ENCODE measurements at places on chromosomes 2 and 18.

- DNase-seq = no peak
Observed at GRCh38 chr18:3213300-3214059, 6.3 kb downstream of the MYOM1 start.

GRCh38 chr2:55901322-55901721 is 22.3 kb downstream of the EFEMP1 start:
- no peak for DNase-seq

DNA sequence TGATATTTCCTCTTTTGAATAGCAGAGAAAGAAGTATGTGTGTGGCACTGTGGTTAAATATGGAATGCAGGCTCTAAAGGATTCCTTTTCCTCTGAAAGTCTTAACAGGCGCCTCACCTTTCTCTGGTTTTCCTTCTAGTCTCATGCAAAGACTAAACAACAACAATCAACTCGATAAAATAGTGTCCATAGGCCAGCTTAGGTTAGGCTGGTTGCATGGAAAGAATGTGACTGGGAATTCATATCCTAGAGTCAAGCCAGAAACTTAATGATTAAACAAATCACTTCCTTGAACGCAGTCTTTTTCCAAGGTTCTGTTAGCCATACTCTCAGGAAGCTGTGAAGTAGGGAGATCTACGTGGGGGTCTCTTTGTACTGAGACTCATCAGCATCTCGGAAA is 800.8 kb upstream of the ID2 start:
- no peak for DNase-seq

DNA sequence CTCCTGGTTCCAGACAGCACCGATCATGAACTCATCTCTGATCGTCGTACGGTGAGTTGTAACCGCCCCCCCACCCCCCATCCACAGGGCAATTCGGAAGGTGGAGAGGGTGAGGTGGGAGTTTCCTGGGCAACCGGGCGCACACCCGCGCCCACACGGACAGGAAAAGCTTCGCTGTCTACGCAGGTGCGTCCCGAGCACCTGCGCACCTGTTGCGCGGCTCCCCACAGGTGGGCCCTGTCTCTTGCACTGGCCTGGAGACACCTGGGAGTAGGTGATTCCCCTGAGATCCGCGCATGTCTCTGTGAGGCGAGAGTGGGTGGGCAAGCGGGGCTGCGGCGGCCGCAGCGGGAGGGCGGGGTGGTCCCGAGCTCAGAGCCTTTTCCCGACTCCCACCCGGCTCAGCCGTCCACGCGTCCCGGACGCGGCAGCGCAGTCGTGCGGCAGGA is 459 bp upstream of the ATP6V1C2 start:
- no peak for DNase-seq

DNA sequence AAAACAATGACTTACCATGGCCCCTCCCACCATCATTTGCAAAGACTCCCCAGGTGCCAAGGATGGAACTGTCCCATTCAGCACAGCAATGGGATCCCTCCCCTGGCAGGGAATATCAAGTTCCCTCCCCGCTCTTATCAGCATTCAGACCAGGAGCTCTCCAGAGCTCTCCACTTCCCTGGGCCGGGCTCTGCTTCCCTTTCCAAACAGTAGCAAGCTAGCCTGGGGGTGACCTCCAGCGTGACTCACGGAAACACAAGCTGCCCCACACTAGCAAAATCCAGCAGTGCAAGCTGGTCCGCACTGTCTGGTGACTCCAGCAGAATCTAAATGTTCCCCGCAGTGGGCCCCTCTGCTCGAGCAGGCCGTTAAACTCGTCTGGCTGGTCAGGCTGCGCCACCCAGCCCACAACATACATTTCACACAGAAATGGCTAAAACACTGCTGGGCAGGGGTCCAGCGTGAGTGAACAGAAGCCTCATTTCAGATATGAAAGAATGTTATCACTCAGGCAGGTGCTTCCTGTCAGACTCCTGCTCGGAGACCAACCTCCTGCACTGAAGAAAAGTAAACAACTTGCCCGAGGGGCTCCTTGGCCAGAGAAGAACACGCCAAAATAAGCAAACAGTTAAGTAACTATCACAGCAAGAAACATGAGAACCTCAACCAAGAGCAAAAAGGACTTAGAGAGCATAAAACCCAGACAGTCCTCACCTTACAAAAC is 33.9 kb downstream of the STAT1 start:
- DNase-seq = no peak

DNA sequence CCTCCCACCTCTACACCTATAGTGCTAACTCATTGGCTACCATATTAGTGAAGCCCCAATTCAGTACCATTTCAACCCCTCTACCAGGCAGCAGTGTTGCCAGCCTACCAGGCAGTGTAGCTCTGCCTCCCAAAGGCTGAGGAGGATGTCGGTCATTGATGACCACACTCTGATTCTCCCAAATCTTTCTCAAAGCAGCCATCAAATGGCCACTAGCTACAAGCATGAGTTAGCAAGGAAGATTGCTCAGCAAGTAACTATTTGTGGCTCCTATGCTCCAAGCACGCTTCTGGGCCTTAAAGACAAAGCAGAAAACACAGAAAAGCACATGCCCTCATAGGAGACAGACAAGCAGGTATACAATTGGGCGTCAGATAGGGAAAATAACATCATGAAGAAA is 42.7 kb upstream of the AFF3 start:
- no peak for DNase-seq

GRCh38 chr2:130892793-130893785 is 56.4 kb downstream of the ARHGEF4 start:
- no peak for DNase-seq

- no peak for DNase-seq
Observed at GRCh38 chr2:138365581-138365980, 136.0 kb upstream of the SPOPL start.

- no peak for DNase-seq
Observed at GRCh38 chr2:55916473-55917049, 7.0 kb downstream of the EFEMP1 start.

DNA sequence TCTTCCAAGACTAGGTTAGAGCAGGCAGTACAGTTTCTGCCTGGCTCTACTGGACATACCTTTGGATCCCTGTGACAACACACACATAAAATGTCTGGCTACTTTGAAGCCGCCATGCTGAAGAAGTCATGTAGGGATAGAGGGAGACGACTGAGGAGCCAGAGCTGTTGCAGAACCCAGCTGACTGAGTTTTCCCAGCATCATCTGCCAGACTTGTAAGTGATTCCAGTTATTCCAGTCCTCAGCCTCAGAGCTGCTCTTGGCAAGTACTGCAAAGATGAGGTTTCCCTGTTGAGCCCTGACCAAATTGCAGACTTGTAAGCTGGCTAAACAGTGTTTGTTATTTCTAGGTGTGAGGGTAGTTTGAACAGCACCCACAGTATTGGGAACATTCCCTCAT is 31.5 kb upstream of the TSPYL6 start:
- DNase-seq = no peak

DNA sequence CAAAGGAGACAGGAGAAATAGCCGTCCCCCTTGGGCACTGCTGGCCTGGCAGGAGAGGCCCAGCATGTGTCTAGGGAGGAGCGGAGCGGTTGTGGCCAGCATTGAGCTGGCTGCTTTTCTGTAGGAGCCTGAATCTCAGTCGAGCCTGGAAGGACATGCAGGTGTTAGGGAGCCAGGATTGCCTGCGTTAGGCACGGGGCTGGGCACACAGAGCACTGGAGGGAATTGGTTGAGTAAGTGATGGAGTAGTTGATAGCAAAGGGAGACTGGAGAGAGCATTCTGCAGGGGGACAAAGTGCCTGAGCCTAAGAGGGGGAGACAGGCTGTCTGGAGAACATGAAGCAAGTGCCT is 22.8 kb downstream of the ASAP2 start:
- no peak for DNase-seq

DNA sequence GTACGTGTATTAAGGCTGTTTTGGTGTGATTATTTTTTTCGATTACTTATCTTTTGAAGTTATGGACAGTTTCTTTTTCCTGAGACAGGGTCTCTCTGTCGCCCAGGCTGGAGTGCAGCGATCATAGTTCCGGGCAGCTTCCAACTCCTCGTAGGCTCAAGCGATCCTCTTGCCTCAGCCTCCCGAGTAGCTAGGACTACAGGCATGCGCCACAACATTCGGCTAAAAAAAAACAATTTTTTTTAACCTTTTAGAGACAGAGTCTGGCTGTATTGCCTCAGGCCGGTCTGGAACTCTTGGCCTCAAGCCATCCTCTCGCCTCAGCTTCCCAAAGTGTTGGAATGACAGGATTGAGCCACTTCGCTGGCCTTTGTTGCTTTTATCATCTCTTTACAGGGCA is 945 bp downstream of the HAT1 start:
- DNase-seq = peak; percentile 3

GRCh38 chr2:81324046-81324445 is 1019.5 kb upstream of the LRRTM1 start:
- DNase-seq = peak; percentile 18

DNA sequence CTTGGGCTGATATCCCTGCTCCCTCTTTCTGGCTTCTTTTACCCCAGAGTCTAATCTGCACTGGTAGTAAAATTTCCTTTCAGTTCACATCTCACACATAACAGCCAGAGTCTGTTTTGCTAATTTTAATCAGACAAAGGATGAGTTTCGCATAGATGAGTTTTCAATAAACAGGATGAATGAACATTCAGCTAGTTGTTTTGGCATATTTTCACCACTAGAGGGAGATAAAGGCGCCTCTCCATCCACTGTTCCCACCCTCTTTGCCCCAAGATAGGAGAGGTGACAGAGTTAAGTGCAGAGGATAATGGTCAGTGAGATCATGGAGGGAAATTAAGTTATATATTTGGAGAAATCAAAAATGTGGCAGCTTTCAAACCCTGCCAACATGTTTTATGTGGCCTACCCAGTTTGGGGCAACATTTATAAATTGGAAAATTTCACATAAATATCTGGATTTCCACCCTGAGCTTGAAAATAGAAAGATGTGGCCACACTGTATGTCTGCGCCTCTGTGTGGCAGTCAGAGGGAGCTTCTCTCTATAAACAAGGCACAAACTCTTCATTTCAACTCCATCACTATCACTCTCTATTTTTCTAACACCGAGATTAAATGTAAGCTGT is 48.5 kb upstream of the DTNA start:
- peak; percentile 33 for DNase-seq

- DNase-seq = peak; percentile 41
Observed at GRCh38 chr2:24049485-24050021, at the start of gene FKBP1B. Gene FKBP1B, plus strand, starts transcription at chr2:24049741. Its CDS starts 109 bp downstream, at chr2:24049850.

- no peak for DNase-seq
Observed at GRCh38 chr2:107727318-107727717, 99.4 kb upstream of the RGPD4 start.

GRCh38 chr2:82043867-82044266 is 1739.3 kb upstream of the LRRTM1 start:
- no peak for DNase-seq
